Fibroblast of skin of back (primary cell): ENCODE measurements at places on chromosomes 7 and 10.

DNA sequence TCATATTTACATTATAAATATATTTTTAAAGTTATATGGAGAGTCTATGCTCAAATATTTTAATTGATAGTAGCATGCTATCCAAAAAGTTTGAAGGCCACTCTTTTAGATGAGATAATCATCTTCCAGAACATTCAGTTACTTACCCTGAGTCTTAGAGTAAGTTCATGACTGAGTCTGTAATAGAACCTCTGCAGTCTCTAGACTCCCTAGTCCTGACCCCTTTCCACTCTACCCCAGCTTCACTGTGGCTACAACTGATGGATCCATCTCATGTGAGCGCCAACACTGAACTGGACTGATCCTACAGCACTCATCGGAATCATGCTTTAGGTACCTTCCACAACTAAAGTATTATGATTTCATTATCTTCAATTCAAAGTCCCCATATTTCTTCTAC, 10.1 kb downstream of the HACD1 start:
- DNase-seq: no peak

GRCh38 chr10:4391683-4392082, 434.3 kb upstream of the AKR1E2 start:
- DNase-seq: peak; percentile 16

- no peak for DNase-seq
These were observed 50.4 kb downstream of the RGS10 start for GRCh38 chr10:119491966-119492757.

DNA sequence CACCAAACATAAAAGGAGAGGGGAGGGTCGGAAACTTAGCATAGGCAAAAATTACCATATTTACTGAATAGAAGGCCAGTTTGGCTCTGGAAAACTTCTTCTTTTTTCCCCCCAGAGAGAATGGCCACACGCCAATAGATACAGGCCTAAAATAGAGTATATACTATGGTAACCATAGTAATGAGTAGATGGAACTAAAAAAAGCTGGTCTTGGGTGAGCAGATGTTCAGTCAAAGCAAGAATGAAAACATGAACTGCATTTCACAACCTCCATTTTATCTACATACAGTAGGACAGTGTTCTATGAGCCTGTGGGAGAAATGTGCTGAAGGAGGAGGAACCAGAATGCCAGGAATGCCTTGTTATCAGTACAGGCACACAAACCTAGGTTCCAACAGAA, 141.7 kb upstream of the SEMA3A start:
- peak; percentile 47 for DNase-seq

DNA sequence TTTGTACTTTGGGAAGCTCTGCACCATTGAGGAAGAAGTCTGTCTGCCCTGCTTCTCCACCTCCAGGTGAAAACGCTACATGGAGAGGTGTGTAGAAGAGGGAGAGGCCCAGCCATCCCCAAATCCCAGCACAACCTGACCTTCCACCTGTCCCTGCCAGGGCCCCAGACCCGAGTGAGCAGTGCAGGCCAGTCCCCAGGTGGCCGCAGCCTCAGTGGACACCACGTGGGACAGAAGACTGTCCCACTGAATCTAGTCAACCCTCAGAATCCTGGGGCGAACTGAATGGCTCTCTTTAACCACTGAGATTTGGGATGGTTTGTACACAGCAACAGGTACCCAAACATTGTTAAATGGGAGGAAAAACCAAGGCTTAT, 29.9 kb upstream of the GALNTL5 start:
- no peak for DNase-seq

GRCh38 chr10:86244297-86245014, 122.1 kb downstream of the GRID1 start:
- DNase-seq: no peak

- DNase-seq: no peak
These were observed 57.9 kb downstream of the FOXL3 start for GRCh38 chr7:347644-348479.

- no peak for DNase-seq
These were observed 187.8 kb downstream of the PLPP4 start for GRCh38 chr10:120644556-120645410.

DNA sequence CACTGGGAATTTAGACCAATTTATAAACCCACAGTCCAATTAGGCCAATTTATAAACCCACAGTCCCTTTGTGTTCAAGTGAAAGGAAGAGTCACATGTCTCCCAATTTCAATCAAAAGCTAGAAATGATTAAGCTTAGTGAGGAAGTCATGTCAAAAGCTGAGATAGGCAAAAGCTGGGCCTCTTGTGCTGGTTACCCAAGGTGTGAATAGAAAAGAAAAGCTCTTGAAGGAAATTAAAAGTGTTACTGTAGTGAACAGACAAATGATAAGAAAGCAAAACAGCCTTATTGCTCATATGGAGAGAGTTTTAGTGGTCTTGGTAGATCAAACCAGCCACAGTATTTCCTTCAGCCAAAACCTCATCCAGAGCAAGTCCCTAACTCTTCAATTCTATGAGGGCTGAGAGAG, 245.0 kb downstream of the HDAC9 start:
- no peak for DNase-seq

- DNase-seq: no peak
These were observed 37.5 kb downstream of the CASD1 start for GRCh38 chr7:94547126-94547525.

DNA sequence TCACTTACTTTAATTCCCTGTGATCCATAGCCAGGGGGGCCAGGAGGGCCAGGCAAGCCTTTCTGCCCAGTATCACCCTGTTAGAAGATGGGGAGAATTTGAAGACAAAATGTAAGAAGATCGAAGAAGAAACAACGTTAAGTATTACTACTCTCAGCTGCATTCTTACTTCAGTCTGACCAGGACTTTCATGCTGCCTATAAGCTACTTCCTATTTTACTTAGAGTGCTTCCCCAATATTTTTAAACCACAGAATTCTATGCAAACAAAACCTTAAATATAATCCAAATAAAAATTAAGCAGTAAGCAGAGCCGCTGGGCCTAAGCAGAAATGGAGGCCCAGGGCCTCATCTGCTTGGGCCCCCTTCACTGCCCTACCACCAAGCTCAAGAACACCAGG, 117.8 kb downstream of the COL28A1 start:
- DNase-seq: no peak

DNA sequence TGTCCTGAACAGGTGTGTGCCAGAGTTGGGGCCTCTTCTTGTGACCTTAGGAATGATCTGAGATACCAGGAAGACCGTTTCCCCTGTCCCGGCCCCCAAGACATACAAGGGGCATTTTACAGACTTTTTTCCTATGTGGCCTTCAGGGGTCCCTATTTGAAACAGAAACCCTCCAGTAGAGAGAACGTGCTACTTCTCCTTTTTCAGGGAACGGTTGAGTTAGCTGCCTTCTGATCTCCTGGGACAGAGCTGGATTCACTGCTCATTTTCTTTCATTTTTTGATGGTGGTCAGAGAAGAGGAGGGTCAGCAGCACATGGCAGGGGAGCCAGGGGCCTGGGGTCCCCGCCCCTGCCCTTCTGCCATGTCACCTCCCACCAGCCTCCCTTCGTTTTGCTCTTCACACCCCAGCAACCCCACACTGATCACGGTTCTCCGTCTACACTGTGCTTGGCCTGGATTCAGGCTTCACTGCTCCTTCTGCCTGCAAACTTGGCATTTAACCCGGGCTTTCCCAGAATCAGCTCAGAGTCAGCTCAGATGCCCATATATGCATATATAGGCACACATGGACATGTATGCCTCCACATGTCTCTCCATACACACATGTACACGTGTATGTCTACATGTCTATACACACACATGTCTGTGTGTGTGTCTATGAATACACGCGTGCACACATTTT, 138.1 kb upstream of the BTBD16 start:
- no peak for DNase-seq

- DNase-seq: no peak
These were observed 69.2 kb downstream of the CNTNAP2 start for GRCh38 chr7:146185844-146186243.

DNA sequence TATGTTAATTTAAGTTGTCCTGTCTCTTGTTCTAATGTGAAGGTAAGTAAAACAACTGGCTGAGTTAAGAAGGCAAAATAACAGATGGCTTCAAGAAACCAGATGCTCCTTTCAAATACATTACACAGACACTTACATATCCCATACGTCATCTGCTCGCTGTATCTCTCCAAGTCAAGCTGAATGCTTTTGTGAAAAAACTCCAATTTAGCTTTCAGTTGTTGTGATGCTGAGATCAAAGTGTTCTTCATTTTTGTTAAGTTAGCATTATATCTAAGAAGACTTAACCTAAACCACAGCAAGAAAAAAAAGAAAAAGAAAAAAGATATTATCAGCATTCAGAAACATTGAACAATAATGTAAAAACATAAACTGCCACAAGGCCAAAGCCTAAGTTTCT, 18.5 kb upstream of the ERLIN1 start:
- no peak for DNase-seq

DNA sequence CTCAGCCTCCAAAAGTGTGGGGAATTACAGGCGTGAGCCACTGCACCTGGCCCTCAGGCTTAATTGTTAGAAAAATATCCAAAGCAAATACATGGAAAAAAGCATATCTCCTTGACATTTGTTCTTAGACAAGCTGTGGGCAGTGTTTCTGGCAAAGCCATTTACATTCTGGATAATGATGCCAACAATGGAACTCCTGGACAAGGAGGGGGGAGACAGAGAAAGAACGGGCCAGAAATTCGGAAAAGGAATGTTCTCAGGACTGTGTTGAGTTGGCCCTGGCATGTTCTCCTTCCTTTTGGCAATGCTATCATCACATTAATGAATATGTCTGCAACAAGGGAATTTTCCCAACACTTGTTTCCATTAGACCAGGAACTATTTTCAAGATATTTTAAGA, 88.7 kb downstream of the UBE2H start:
- DNase-seq: no peak

DNA sequence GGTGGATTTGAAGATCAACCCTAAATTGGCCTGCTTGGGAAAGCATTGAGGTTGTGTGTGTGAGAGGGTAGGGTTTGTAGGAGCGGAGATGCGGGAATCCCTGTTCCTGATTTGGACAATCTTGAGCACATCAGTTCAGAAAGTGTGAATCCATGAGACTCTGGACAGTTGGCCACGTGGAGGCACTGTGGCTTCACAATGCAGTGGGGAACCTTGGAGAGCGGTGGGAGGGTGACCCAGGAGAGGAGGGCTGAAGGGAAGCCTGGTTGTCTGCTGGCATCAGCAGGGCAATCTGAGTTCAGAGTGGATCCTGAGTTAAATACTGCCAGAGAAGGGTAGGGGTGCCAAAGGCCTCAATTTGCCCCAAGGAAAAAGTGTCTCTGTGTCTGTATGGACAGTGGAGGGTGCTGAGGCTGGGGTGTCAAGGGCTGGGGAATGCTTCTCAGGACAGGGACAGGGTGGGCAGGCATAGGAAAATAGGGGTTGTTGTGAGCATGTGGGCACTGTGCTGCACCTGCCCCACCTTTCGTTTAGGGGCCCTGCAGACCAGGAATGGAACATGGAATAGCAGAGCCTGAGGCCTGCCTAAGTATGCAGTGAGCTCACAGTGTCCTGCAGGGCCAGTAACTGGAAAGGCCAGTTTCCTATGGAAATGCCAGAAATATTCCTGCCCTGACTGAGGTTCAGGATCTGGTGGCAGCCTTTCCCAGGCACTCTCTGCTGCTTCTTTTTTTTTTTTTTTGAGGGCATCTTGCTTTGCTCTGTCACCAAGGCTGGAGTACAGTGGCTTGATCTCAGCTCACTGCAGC, 162.9 kb upstream of the PRSS58 start:
- DNase-seq: peak; percentile 59

- no peak for DNase-seq
These were observed 1.7 kb downstream of the ADAP1 start for GRCh38 chr7:952548-953441.

- no peak for DNase-seq
These were observed 11.9 kb upstream of the SPAG6 start for GRCh38 chr10:22333167-22333974.

DNA sequence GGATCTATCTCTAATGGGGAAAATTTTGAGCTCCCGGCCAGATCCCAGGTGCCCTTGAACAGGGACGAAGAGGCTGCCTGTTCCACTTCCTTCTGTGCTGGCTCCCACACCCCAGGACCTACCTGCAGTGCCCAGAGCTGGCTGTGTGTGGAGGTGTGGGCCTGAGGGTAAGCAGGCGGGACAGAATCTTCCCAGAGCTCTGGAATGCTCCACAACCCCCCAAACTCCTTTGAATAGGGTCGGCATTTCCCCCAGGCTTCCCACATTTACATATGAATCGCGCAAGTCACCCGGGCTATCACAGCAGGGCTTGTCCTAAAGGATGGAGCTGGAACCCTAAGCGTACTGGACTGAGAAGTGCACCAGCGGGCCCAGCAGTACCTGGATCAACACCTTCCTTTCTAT, 95.9 kb downstream of the DNMBP start:
- DNase-seq: no peak

DNA sequence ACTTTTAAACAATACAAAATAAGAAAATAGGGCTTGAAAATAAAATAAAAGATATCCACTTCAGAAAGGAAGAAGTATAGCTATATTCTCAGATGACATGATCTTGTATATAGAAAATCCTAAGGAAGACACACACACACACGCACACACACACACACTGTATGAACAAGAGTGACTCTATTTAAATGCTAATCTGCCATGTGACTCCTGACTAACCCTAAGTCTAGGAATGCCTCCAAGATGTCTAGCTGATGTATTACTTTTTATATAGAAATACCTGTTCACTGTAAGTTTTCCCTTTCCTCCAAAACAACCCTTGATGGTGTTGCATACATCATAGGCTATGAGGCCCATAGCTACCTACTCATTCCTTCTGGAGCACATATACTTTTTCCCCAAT, 173.1 kb upstream of the LRRTM3 start:
- DNase-seq: no peak

DNA sequence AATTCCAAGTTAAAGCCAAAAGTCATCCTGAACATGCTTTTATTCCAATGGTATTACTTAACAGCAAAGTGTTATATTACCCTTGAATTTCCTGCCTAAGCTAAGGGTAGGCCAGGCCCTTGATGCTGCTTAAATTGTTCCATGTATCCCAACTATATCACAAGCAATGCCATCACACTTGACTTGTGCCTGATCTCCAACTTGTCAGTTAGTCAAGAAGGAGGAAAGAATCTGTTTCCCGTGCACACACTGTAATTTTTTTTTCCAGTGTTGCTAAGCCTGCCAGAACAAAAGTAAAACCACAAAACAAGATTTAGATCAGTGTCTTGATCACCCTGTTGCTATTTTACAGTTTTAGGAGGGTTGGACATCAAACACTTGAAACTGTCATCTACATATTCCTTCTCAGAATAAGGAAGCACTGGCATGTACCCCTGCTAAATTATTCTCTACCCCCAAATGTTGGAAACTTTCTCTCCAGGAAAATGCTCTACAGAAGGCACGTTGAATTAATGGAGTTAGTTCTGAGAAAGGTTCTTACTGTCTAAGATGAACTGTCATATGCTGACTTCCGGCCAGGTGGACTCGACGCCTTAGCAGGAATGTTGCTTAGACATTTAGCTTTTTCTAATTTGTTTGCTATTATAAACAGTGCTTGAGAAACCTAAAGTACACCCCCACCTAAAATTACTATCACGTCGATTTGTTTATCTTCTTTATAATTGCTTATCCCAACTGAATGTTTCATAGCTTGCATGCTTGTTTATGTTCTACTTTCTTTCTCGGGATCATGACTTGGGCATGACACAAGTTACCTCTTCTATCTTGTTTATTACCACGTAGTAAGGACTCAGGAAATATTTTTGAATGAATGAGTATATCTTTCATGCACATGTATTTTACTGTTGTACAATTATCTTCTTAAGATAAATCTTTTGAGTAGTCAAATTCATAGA, 105.5 kb upstream of the ZNF438 start:
- no peak for DNase-seq

- peak; percentile 51 for DNase-seq
These were observed 4.6 kb upstream of the VGF start for GRCh38 chr7:101169838-101170551.

GRCh38 chr7:75599244-75599781, 107.2 kb downstream of the SPDYE5 start:
- no peak for DNase-seq
